Left forelimb (tissue), 1 donor: ENCODE measurements at places on chromosomes 3 and 15.

- no peak for DNase-seq
Observed at GRCh38 chr15:40097096-40097967, 11.3 kb downstream of the BMF start.

DNA sequence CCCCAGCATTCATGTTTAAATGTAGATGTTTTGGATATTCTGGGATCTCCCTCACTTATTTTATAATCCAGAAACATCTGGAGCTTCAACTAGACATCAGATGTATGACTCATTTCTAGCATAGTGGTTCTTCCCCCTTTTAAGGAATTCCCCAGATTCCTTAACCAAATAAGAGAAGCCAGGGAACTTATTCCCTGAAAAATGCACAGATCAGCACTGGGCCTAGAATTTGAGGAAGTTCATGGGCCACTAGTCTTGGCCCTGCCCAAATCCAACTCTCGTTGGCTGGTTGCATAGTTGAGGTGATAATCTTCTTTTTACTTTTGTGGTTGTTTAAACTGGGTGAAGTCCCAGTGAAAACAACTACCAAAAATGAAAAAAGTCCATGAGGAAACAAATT is 20.4 kb downstream of the RARRES1 start:
- DNase-seq, result no peak

- no peak for DNase-seq
Observed at GRCh38 chr15:63473007-63473748, 31.2 kb upstream of the USP3 start.

GRCh38 chr3:129608087-129608935 is 1.8 kb upstream of the PLXND1 start:
- DNase-seq, result no peak

GRCh38 chr15:98904544-98904943 is 103.0 kb downstream of the PGPEP1L start:
- DNase-seq, result no peak

- DNase-seq, result no peak
Observed at GRCh38 chr3:71532639-71533395, 50.7 kb downstream of the FOXP1 start.

DNA sequence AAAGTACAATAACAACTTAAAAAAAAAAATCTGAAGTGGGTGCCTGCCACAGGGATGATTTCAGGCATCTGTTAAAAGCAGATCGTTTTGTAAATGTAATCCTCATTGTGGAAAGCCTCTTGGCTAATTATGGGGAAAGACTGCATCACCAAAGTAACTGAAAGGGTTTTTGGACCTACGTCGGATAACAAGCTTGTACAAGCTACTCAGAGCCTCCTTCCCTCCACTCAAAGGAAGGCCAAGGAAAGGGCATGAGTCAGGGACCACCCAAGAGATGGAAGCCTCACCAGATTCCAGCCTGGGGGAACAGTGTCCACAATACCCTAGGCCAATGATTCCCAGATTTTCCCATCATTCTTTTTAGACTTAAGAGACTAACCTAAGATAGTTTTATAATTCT is 84.3 kb downstream of the ATP1B3 start:
- DNase-seq, result no peak

DNA sequence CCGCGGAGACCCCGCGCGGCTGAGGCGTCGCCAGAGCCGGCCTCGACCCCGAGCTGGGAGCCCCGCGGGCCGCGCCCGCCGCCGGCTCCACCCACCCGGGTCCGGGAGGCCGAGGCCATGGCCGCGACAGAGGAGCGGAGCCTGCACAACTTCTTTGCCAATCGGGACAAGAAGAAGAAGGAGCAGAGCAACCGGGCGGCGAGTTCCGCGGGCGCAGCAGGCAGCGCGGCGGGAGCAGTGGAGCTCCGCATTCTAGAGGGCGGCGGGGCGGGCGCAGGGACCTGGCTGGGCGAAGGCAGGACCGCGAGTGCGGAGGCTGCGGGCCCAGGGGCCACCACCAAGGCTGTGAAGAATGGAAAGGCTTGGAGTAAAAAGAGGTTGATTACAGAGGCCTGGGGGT is 37.6 kb upstream of the EPHA6 start:
- DNase-seq, result no peak

GRCh38 chr3:5201536-5201935 is 14.0 kb downstream of the EDEM1 start:
- no peak for DNase-seq

DNA sequence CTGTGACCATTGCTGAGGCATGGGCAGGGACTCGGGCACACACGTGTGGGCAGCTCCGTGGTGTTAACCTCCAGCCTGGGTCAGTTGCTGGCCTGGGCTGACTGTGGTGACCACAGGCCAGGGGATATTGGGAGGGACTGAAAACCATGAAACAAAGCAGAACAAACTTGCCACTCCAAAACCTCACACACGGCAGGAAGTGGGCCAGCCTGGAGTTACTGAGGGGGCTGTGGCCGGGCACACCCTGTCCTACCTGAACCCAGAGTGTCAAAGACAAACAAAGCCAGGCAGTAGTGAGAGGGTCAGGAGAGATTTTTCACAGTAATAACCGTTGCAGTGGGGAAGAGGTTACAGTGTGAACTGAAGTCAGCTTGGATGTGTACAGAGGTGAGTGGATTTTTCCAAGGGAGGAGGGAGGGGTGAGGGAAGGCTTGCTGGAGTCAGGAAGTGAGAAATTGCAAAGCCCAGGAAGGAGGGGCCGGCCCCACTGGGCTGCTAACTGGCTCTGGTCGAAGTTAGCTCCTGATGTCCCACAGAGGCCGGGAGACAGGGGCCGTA is 40.0 kb upstream of the ATP10A start:
- no peak for DNase-seq

DNA sequence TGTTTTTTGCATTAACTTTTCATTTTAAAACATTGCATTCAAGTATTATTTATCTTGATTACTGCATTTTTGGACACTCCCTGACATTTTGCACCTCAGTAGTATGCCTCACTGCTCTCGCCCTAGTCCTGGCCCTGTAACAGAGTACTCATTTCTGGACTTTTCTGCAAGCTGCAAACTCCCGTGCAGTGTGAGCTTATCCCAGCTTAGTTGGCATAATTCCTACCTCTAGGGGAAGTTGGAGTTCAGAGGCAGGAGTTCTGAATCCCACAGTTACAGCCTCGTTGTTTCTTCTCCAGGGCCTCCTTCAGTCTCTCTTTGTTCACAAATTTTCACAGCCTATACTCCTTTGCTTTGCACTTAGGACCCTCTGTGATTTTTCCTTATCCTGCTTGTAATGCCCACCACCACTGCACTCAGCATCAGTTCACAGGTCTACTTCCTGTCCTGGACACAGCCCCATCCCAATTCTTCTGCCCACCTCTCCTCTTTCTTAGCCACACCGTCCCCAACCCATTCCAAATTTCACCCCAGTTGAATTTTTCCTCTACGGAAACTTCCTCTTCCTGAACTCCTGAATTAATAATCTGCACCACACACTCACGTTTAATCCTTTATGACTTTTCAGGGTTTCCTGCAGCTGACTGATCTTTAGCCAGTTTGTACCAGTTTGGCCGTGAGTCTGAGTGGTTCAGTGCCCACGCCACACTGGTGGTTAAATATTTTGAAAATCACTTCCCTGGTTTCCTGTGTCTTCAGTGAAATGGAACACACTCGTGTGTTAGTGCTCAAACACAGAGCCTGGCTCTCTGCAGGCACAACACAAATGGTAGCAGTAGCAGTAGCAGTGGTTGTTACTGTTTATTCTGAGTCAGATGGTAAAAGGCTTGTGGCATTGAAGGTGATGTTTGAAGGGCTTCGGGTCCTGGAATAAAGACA is 6.3 kb upstream of the CTSH start:
- DNase-seq, result no peak

- no peak for DNase-seq
Observed at GRCh38 chr3:181966393-181966792, 254.7 kb downstream of the SOX2 start.

- DNase-seq, result no peak
Observed at GRCh38 chr15:40454904-40455391, 14.2 kb downstream of the BAHD1 start.

DNA sequence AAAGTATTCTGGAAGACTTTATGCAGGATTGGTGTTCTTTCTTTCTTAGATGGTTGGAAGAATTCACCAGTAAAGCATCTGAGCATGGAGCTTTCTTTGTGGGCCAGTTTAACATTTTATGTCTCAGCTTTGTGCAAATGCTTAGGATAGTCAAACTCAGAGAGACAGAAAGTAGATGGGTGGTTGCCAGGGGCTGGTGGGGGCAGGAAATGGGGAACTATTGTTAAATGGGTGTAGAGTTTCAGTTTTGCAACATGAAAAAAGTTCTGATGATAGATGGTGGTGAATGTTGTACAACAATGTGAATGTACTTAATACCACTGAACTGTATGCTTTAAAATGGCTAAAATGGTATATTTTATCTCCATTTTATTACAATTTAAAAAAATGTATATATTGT is 24.8 kb downstream of the SPCS1 start:
- no peak for DNase-seq

GRCh38 chr3:153919773-153920172 is 201.4 kb upstream of the ARHGEF26 start:
- DNase-seq, result no peak

- no peak for DNase-seq
Observed at GRCh38 chr3:57957824-57958223, 50.4 kb upstream of the FLNB start.

DNA sequence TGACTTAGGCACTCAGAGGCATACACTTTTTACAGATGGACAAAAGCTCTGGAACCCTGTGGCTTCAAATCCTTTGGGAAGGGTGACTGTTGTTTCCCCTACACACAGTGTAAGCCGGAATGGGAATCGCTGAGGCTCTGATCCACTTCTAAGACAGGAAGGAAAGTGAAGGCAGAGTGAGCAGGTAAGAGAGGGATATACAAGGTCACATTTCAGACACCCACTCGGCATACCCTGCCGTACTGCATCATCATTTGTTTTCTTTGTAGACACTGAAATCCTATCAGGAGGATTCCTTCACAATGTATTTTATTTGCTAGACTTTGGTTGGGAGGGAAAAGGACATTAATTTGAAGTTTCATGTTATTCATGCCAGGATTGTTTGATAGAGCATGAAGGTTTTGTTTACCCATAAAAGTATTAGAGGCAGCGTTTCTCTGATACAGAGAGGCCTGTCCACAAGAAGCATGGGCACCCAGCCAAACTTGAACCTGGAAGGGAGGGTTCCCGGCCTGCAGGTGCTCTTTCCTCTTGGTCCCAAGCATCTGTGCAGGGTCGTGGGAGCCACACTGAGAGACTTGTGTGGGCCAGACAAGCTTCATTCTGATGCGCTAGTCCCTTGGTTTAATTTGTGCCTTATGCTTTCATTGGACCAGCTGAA is 21.9 kb upstream of the POLR2M start:
- DNase-seq, result no peak

GRCh38 chr15:33168444-33168843 is 26.1 kb downstream of the FMN1 start:
- no peak for DNase-seq

- DNase-seq, result no peak
Observed at GRCh38 chr15:29043736-29044502, 158.1 kb downstream of the APBA2 start.

DNA sequence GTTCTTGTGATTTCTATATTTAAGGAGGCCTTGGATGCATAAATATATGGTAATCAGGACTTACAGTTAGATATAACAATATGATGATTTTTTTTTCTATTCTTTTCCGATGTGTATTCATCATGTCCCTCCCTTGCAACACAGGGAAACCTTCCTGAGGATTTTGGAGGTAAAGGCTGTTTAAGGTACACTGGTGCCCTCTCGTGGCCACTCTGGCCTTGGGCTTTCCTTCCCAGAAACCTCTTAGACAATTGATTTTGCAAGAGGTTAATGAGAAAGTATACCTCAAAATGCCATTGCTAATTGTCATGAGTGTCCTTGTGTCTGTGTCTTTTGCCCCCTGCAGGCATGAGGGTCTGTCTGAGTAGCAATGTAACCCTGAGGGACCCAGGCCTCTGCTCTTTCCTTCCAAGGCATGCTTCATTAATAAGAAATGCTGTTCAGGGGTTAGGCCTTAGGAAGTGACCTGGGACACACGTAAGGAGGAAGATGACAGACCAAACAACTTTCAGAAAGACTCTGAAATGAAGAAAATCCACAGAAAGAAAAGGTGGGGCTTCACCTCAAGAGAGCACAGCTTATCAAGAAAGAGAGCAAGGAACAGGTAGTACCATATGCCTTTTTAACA is 70.3 kb upstream of the PPP2R3A start:
- no peak for DNase-seq

DNA sequence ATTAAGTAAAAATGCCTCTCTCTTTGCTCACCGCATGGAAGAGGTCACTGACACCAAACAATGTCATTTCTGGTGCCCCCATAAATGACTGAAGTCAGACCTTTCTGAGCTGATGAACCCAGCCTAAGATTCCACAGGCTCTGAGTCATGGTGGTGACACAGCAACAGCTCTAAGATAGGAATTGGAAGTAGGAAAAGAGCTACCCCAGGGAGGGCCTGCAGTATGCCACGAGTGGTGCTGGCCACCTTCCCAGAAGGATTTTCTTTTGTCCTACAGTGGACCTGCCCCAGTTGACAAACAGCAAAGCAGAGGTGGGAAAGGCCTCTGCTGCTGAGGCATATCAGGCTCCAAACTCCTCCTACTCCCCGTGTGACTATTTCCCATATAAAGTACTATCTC is 208.1 kb downstream of the MINAR1 start:
- DNase-seq, result no peak
